ENCODE measurements at places on chromosomes 4 and X.

DNA sequence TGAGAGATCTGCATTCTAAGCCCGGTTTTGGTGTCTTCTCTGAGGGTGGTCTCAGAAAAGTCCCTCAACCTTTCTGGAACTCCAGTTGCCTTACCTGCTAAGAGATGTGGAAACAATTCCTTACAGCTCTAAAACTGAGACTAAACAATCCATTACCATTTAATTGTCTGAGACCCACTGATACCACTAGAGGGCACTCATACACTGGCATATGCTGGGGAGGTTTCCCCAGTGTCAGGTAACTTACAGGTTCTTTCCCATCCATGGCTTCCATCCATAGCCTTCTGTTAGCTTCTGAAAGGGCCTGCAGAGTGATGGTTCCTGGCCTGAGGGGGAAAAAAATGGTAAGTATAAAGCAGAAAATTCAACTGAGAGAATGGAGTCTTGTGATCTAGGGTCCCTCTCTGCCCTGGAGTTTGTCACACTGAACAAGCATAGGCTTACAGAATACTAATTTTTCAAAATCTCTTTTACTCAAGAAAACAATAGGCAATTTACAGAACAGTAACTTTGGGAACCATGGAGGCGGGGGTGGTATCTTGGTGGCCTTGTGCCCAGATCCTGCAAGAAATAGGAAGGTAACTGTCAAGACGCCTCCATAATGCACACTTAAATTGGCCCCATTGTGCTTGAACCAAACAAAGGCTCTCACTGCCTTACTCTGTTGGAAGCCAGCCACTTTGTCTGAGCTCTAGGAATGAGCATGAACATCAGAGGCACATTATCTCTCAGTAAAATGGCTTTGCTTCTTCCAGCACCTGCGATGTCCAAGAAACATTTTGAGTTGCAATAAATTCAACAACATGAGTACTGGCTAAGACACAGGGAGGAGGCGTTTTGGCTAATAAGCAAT lies 236.1 kb downstream of the OPHN1 start:
- DNase-seq, result peak; percentile 30

DNA sequence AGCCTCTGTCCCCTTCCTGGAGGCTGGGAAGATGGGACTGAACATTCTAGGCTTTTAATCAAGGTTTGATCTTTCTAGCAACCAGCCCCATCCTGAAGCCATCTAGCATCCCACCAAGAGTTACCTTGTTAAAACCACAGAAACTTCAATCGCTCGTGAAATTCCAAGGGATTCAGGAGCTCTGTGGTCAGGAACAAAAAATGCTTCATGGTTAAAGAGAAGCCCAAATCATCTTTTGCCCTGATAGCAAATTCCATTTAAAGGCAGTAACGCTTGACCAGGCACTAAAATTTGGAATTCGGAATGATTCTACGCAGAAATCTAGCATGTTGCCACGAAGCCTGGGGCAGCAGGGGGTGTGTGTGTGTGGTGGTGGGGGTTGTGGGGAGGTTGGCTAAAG lies 47.8 kb downstream of the CASP6 start:
- DNase-seq, result no peak

GRCh38 chrX:97685753-97686152 lies 802.0 kb downstream of the RPA4 start:
- no peak for DNase-seq

GRCh38 chrX:109537324-109537665 lies 651 bp downstream of the NXT2 start:
- DNase-seq, result no peak

- DNase-seq, result no peak
These were observed 23.1 kb downstream of the SEL1L3 start for GRCh38 chr4:25839687-25840086.

DNA sequence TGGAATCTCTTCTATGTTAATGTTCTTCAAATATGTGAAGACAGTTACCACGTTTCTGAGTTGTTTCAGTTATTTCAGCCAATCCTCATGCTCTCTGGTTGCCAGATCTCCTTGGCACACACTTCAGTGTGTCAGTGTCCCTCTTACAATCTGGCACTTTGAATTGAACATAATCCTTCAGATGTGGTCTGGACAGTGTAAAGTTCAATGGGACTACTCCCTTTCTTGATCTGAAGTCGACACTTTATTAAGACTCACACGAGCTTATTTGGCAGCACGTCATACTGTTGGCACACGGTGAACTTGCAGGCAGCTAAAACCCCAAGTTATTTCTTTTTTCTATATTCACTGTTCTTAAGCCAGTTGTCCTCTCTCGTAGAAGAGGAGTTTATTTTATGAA lies 28.2 kb downstream of the ARSJ start:
- DNase-seq, result no peak

GRCh38 chr4:13678186-13678924 lies 50.8 kb upstream of the BOD1L1 start:
- DNase-seq, result no peak

DNA sequence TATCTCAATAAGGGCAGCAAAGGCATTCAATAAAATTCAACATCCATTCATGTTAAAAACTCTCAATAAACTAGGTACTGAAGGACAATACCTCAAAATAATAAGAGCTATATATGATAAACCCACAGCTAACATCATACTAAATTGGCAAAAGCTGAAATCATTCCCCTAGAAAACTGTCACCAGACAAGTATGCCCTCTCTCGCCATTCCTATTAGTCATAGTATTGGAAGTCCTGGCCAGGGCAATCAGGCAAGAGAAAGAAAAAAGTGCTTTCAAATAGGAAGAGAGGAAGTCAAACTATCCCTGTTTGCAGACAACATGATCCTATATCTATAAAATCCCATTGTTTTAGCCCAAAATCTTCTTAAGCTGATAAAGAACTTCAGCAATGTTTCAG lies 116.8 kb downstream of the TENT5D start:
- no peak for DNase-seq

GRCh38 chr4:114780205-114780604 lies 181.6 kb downstream of the UGT8 start:
- DNase-seq, result no peak

- DNase-seq, result no peak
These were observed 4.1 kb upstream of the EPGN start for GRCh38 chr4:74304095-74304625.

- no peak for DNase-seq
These were observed 15.4 kb downstream of the SORCS2 start for GRCh38 chr4:7207628-7208231.

DNA sequence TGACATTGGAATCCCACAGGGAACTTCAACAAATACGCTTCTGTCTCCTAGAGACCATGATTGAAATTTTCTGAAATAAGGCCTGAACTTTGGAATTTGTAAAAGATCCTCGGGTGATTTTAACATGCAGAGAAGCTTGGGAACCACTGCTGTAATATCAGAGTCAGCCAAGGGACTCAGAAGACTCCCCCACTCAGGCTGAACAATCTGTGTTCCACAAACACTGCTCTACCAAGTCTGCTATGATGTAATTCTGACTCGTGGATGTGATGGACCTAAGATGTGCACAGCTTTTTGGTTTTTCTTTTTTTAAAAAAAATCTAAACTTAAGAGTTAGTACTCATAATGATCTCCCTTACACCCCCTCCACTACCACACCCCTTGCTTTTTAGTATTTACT lies 26.0 kb downstream of the LRP2BP start:
- no peak for DNase-seq

DNA sequence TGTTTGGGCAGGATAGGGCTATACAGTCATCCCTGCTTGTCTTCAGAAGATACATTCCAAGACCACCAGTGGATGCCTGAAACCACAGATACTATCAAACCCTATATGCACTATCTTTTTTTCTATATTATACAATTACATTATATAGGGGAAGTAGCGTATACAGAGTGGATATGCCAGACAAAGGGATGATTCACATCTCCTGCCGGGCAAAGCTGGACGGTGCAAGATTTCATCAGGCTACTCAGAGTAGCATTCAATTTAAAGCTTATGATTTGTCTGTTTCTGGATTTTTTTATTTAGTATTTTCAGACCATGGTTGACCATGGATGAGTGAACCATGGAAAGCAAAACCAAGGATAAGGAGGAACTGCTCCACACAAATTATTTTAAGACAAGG lies 7.0 kb upstream of the AMTN start:
- no peak for DNase-seq

DNA sequence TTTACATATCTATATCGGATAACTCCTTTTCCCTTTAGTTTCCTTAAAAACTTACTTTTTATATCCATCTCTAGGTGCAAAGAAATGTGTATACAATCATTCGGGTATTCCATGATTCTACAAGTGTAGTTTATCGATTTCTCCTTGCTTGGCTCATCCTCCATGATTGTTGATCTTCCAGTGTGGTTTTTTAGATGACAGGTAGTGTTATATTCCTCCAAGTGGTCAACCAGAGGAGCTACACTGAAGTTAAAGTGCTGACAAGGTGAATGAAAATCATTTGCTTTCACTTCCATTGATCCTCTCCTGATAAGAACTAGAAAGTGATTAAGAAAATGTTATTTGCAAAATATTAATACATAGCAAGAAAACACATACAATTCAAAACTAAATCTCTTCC lies 38.5 kb downstream of the TMEM156 start:
- no peak for DNase-seq

- no peak for DNase-seq
These were observed 40.9 kb downstream of the TSPAN5 start for GRCh38 chr4:98617358-98618047.

DNA sequence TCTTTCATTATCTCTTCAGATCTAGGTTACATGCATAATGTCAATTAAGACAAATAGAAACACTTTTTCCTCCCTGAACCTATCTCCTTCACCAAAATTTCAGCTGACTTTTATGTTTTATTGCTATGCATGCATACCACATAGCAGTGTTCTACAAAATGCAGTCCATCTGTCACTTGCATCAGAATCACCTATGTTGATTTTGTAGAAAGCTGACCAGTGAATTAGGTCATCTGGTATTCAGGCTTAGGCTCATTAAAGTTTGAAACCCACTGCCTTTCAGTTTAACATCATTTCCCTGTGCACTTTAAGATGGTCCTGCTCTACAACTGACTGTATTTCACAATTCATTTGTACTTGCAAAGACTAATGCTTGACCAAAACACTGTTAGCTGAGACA lies 277.9 kb downstream of the CFAP299 start:
- no peak for DNase-seq

- no peak for DNase-seq
These were observed 16.8 kb downstream of the SMIM20 start for GRCh38 chr4:25930731-25931354.

DNA sequence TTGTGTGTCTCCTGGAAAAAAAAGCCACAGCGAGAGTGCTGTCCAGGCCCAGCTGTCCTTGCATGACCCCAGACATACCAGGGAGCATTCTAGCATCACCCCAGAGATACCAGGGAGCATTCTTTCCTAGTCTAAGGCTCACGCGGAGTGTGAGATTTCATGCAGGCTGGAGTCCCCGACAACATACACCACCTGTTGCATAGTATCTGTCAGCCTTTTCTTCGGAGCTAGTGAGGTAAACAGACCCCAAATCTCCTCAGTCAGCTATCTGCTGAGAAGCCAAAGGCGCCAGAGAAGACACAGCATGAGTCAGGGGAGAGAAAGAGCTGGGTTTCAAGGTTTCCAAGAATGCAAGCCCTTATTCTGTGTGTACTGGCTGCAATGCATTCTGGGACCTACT lies 23.1 kb upstream of the ZXDA start:
- DNase-seq, result no peak

DNA sequence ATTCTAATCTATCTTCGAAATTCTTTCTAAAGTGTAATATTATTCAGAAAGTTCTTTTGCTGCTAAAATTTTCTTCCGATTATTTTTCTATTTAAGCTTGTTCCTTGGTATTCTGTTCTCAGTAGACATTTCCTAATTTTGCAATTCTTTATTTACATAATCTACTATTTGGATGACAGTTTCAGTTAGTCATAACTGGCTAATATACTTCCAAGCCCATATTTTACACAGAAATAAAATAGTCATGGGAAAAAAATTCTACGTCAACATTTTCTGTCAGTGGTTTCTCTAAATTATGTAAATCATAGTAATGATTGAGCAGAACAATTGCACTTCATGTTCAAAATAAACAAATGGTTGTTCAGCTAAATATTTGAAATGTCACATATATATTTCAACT lies 178.0 kb upstream of the ANKRD50 start:
- DNase-seq, result no peak

DNA sequence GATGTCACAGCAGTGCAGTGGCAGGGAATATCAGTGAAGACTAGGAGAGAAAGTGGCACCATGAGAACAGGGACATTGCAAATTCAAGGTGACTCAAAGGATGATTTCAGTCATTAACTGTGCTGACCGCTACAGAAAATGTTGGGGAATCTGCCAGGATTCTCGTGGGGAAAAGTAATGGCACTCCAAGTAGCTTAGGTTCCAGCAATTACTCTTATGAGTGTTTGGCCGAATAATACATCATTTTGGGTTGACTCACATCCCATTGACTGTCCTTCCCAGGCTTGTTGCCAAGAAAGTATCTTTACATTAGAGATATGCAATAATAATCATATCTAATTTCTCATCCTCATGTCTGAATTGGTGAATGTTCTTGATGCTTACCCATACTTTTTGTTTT lies 1411.1 kb upstream of the PCDH7 start:
- DNase-seq, result no peak

- no peak for DNase-seq
These were observed 17.0 kb upstream of the SYTL5 start for GRCh38 chrX:37989304-37989703.

DNA sequence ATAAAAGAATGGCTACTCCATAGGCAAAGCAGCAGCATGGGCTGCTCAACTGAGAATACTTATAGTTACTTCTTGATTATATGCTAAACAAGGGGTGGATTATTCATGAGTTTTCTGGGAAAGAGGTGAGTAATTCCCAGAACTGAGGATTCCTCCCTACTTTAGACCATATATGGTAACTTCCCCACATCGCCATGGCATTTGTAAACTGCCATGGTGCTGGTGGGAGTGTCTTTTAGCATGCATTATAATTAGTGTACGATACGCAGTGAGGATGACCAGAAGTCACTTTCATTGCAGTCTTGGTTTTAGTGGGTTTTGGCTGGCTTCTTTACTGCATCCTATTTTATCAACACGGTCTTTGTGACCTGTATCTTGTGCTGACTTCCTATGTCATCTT lies 141.5 kb downstream of the MAGEB17 start:
- no peak for DNase-seq

DNA sequence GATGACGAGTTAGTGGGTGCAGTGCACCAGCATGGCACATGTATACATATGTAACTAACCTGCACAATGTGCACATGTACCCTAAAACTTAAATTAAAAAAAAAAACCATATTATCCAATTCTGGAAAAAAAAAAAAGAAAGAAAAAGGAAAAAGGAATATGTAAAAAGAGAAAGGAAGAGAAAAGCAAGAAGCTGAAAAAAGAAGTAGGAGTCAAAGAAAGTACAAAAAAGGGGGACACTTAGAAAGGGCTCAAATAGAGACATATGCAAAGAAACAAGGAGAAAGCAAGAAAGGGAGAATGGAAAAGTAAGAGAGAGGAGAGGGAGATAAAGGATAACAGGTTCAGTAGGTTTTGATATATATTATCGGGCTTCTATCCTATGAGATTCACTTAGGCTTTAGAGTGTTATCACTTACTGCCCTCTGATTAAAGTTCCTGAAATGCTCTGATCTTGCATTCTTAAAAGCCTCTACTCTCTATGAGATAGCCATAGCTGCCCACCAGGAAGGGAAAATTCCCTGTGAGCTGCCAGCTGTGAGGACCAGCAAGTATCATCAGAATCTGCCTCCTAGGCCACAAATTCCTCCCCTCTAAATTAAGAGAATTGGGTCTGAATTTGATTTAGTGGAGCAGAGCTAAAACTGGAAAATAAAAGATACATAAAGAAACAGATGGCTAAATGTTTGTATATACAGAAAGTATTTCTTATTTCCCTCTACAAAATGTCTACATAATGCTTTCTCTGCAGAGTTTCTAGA lies 95.2 kb downstream of the AMMECR1 start:
- no peak for DNase-seq

GRCh38 chr4:57117491-57117890 lies 7.3 kb upstream of the IGFBP7 start:
- no peak for DNase-seq
